ENCODE measurements at places on chromosomes 3 and 15.
A peak's percentile ranks its signal among the peaks of the same experiment; 100 is the strongest.

DNA sequence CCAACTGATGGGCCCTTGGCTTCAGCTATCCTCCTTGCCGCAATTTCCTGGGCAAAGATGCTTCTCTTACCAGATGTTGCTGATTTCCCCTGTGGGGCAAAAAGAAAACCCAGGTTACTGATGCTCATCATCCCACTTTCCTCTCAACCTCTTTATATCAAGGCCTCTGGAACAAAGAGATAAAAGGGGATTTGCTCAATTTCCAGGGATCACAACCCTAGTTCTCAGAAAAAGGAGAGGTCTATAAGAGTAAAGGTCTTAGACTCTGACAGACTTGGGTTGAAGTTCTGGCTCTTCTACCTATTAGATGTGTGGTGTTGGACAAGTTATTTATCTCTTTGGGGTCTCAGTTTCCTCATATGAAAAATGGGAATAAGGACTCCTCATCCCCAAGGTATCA, 8.5 kb downstream of the RPAP1 start:
- no peak for DNase-seq

GRCh38 chr3:39435006-39435748, 28.7 kb downstream of the RPSA start:
- DNase-seq, result no peak

GRCh38 chr3:140315955-140316354, 361.9 kb upstream of the TRIM42 start:
- DNase-seq, result no peak

DNA sequence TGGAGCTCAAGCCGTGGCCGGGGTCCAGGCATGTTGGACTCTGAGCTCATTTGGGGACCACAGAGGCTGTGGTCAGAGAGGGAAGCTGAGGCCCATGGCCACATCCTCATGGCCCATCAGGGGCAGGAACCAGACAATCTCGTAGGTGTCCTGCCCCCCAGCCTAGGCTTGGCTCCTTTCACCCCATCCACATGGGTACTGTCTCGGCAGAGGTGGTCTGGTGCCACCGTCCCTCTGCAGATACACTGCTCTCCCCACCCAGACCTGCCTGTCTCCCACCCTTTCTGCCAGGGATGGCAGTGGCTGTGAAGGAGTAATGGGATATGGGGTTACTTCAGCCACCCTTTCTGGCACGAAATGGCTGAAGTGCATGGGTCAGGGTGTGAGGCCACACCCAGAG, 7.9 kb downstream of the PRSS50 start:
- DNase-seq, result no peak

DNA sequence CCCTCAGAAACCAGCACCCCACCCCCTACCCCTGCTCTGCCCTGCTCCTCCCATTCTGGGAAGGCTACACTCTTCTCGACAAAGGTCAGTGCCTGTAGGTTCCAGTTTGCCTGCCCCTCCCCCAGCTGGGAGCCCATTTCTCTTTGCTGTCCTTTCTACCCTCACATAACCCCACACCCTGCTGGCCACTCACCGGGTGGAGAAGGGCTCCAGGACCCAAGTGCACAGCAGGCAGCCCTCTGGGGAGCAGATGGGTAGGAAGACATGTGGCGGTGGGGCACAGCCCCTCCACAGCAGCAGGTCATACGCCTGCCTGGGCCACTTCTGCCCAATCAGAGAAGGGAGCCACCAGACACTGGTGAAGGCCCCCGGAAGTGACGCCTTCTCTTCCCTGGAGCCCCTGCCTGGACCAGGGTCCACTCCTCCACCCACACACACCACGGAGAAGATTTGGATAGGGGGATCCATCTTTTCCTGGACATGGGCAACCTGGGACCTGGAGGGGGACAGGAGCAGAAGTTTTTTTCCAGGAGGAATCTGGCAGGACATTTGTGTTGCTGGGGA, at the start of gene THPO:
TSS of gene THPO (minus strand) at position 326 of the 564 bp plus-strand sequence. CDS start 1,948 bp downstream, outside the sequence.
- peak; percentile 65 for DNase-seq

- DNase-seq, result no peak
Measured at GRCh38 chr3:13198264-13198879, 125.1 kb upstream of the IQSEC1 start.

DNA sequence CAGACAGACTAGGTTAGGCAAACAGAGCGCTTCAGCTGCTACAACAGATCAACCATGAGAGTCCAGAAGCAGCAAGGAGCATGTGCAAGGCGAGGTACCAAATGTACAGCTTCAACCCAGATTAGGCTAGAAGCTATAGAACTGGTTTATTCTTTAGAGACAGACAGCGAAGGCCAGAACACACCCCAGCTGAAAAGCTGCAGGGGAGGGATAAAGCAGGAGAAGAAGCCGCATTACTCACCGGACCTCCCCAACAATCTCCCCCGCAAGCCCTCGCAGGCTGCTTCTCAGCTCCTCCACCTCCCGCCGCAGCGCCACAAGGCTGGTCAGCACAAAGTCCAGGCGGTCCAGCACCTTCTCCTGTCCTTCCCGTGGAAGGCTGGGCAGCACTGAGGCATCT, 3.3 kb downstream of the RMDN3 start:
- DNase-seq, result no peak

GRCh38 chr15:91879158-91879557, 25.6 kb downstream of the SLCO3A1 start:
- DNase-seq, result no peak

- peak; percentile 26 for DNase-seq
Measured at GRCh38 chr3:103059432-103059831, 624.6 kb downstream of the ZPLD1 start.

DNA sequence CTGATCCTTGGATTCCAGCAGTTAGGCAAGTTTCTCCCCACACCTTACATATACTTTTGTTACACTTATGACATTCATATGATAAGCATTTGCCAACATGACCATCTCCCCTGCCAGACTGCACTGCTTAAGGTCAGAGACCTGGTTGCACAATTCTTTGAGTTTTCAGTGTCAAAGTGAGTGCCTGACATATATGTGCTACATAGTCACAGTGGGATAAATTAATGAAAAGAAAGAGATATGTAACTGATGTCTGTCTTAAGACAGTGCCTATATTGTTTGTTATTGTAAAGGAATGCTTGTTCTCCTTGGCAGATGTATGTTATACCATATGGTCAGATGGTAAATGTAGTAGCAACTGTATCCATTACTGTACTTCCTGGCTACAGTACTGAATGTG, 3.5 kb upstream of the DCUN1D1 start:
- DNase-seq, result no peak

- no peak for DNase-seq
Measured at GRCh38 chr3:124149771-124150170, 157.8 kb upstream of the ROPN1 start.

DNA sequence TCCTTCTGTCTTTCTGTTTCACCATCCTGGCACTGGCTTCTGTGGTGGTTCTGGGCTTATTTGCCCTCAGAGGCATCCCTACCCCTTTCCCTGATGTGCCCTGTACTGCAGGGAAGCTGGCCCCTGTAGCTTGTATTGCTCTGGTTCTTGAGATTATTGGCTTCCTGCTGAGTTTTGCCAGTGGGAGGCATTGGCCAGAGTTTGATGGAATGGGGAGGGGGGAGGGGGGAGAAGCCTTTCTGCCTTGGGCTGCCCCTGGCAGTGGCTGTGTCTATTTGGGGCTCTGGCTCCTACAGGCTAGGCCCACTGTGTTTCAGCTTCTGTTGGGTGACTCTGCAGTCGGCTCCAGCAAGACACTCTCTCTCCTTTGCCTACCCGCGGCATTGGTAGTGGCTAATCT, 41.6 kb upstream of the SEMA6D start:
- DNase-seq, result no peak

- DNase-seq, result no peak
Measured at GRCh38 chr3:6260551-6261191, 600.2 kb upstream of the GRM7 start.

GRCh38 chr3:110858549-110858948, 213.1 kb upstream of the NECTIN3 start:
- DNase-seq, result no peak

DNA sequence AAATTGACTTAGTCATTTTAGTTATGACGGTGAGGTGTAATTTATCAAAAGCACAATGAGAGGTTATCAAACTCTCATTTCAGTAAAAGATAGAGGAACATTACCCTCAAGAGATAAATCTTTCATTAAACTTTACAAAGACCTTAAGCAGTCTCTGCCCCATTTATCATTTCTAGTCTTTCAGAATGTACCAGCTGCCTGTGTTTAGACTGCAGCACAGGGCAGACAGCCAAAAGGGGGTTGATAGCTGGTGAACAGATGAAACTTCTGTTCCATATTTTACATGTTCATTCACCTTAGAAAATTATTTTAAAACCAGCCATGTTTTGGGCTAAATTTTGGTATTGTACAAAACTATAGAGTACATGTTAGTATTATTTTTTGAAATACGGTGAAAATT, 514.6 kb upstream of the CNTN3 start:
- no peak for DNase-seq

DNA sequence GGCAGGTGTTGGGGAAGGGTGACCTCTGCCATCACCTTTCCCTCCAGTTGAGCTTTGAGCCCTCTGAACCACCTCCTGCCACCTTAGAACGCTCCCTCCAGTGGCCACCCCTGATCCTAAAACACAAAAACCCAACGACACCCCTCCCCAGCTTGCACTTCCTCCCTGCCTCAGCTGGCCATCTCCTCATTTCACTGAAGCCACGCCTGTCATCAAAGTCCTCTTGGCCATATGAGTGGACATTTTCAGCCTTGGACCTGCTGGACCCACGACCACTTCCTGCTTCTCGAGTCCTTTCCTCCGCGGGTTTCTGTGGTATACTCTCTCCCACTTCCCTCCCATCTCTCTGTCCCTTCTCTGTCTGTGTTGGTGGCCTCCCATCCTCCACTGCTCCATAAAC, 48.5 kb upstream of the NR2C2 start:
- DNase-seq, result no peak

DNA sequence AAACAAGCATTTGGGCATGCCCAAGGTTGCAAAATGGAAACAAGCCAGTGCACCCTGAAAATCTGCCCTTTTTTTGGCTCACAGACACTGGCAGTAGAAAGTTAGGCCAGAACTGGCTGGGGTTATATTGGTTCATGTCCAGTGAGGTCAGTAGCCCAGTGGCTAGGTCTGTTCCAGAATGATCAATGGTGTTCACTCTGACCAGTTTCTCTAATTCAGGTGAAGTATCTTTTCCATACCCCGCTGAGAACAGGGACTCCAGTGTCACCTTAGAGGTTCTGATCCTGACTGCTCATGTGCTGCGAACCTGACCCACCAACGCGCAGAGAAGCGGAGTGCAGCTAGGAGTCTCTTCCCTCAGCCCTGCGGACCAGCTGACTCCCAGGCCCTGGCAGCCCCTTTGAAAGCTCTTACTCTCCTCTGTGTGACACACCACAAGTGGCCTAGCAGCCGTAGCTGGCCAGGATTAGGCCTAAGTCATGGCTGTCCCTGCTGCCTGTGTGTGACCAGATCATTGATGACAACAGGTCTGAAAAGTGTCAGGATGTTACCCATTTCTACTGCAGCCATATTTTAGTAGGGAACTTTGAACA, 123.5 kb downstream of the GHSR start:
- no peak for DNase-seq

DNA sequence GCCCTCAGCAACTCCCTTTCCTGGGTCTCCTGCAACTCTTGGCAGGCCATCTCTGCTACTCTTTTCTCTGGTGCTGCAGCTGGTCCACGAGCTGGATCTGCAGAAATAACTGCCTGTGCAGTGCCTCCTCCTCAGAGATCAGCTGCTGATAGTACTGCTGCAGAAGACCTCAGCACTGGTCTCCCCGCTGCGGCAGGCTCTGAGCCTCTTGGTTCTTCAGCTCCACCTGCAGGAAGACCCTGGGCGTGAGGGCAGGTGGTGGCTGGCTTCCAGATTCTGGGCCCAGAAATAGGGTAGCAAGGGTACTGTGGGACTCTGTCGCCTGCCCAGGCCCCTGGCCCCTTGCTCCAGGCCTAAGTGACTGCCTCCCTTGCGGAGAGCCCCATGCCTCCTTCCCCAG, 79.7 kb upstream of the C2CD4B start:
- DNase-seq, result no peak

GRCh38 chr3:8767667-8768363, 1.6 kb downstream of the OXTR start:
- DNase-seq, result peak; percentile 31

GRCh38 chr3:18494251-18494650, 69.1 kb upstream of the SATB1 start:
- DNase-seq, result no peak

- DNase-seq, result peak; percentile 68
Measured at GRCh38 chr15:90334304-90334731, 17.8 kb upstream of the ZNF774 start.

- DNase-seq, result no peak
Measured at GRCh38 chr15:67501836-67502461, 19.0 kb upstream of the C15orf61 start.

DNA sequence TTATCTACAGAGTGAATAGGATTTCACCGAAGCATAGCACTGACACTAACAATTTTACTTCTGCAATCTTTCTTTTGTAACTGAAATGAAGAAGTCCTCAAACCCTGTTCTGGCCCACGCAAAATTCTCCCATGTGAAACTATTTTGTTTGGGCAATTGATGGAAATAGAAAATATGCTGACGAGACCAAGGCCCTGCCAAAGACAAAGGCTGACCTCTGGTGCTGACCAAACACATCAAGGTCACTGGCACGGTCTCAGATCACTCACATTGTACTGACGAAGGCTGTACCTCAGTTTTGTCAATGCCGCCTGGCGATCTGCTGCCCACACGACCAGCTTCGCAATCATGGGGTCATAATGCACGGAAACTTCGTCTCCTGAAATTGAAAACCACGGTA, 58.4 kb upstream of the DCUN1D1 start:
- no peak for DNase-seq

- no peak for DNase-seq
Measured at GRCh38 chr3:113275929-113276750, 64.8 kb downstream of the BOC start.

DNA sequence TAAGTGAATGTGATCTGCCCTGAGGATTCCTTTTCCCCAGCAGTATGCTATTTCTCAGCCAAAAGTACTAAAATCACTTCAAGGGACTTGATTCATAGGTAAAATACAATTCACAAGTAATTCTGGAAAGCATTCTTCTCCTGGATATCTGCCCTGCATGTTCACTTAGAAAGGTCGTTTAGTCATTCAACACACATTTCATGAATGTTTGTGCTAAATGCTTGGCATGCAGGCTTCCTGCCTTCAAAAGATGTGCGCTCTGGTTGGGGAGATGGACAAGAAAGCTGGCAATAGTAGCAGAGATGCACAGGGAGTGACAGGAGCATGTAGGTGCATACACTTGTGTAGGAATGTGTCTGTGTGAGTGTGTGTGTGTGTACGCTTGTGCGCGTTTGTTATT, 360.7 kb downstream of the PTPRG start:
- DNase-seq, result no peak

Measured in hepatocyte (in vitro differentiated cells).